ENCODE measurements at places on chromosomes 2 and 18.

DNA sequence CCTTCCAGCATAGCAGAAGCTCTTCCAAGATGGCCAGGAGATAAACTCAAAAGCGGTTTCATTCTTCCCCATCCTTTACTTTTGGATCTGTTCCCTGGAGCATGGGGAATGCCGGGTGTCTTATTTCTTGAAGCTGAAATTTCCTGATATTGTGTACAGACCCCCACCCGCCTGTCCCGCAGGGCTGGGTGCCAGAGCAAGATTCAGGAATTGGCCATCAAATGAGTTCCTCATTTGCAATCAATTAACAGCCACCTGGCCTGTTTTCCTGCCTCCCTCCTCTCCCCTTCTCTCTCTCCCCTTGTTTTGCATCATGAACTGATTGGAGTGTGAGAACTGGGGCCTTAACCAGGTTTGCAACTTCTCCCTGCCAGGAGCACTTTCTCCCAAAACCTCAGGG, 202.1 kb downstream of the SH3RF3 start:
- no peak for DNase-seq

DNA sequence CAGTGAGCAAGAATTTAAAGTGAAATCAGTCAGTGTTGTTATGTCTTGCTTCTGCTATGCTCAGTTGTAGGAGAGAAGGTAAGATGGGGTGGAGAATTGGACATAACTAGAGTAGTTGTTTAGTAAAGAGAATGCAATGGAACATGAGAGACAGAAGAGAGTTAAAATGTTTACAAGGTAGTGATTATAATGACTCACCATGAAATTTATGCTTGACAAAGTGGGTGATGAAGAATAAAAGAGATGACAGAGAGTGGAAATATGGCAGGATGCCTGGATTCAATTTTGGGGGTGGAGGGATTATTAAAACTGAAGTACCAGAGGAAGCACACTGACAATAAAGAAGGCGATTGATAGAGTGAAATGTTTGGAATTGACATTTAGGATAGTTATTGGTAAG, 10.6 kb downstream of the SCG2 start:
- DNase-seq: peak; percentile 78

DNA sequence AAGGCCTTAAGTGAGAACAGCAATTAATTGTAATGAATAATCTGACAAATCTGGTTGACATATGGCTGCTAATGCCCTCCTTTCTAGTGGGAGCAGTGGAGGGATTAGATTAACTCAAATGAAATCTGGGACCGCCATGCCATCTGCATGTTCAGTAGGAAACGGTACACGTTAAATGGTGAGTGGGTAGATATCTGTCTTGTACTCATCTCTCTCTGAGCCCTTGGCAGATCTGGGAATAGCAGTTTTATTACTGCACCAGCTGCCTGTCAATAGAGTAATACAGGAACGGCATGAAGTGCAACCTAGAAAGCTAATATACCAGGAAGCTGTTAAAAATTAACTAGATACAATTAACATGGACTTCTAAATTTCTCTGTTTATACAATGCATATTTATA, 258.8 kb downstream of the GPD2 start:
- no peak for DNase-seq

DNA sequence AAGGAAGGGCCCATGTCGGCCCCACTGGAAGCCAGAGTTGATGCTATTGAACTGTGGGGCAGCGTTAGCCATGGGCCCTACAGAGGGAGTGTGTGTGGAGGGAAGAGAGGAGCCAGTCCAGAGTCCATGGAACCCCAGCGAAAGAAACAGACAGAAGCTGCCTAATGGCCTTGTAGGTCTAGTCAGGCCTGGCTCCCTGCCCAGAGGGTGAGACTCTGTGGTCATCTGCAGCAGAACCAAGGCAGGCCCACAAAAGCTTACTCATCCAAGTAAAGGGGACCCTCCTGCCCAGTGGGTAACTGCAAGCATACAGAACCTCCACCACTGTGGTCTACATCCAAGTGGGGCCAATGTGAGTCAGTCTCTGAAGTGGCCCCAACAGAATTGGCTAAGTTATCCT, 439.8 kb downstream of the TGIF1 start:
- no peak for DNase-seq

DNA sequence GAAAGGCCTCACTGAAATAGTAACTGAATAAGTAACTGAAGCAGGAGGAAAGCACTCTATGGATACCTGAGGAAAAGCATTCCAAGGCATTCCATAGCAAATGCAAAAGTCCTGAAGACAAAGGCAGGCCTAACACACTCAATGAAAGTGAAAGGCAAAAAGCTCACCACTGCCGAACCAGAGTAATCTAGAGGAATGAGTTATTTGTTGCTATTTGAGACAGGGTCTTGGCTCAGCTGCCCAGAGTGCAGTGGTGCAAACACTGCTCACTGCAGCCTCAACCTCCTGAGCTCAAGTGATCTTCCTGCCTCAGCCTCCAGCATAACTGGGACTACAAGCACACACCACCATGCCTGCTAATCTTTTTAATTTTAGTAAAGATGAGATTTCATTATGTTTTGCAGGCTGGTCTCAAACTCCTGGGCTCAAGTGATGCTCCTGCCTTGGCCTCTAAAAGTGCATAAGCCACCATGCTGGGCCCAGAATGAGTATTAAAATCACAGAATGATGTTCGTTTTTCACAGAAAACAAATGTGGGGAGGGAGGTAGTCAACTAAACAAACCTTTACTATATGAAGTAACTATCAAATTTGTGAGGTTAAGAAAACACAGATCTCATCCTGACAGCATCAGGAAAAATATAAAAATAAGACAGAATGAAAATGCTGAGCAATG, 17.9 kb downstream of the PIAS2 start:
- no peak for DNase-seq

GRCh38 chr2:179595284-179595683, 266.1 kb downstream of the ZNF385B start:
- no peak for DNase-seq

DNA sequence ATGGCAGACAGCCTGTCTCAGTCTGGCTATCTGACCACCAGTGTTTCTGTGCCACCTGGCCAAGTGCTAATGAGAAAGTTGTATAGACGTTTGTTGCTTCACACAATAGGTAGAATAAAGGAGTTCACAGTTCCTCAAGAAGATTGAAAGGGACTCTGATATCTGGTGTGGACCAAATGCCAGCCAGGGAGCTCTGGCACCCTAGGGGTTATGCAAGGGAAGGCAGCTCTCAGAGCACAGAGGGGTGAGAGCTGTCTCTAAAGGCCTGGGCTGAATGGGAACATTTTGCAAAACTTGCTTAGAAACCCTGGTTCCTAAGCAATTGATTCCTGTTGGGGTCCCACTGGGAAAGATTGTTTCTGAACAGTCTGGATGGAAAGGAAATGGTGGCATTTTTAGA, 553.8 kb downstream of the EPHA4 start:
- no peak for DNase-seq

- no peak for DNase-seq
These were observed 20.7 kb upstream of the NT5DC4 start for GRCh38 chr2:112699984-112700667.

DNA sequence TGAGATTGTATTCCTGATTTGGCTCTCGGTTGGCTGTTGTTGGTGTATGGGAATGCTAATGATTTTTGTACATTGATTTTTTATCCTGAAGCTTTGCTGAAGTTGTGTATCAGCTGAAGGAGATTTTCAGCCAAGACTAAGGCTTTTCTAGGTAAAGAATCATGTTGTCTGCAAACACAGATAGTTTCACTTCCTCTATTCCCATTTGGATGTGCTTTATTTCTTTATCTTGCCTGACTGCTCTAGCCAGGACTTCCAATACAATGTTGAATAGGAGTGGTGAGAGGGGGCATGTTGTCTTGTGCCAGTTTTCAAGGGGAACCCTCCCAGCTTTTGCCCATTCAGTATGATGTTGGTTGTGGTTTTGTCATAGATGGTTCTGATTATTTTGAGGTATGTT, 90.4 kb downstream of the CYP26B1 start:
- no peak for DNase-seq

DNA sequence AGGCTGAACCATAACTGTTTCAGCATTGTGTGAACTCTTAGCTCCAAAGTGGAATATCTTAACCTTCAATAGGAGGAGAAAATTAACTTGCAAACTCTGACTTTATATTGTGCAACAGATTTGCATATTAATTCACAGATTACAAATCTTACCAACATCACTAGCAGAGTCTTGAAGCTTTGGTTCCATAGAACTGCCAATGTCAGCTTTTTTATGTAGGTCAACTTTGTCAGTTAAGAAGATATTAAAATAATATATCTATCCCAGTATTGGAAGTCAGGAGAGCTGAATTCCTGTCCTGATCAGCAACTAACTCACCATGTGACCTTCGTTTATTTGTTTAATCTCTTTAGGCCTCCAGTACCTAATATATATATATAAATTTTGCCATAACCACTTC, 121.8 kb downstream of the EPHA4 start:
- no peak for DNase-seq

- no peak for DNase-seq
These were observed 83.0 kb downstream of the ACSL3 start for GRCh38 chr2:222943820-222944219.

- DNase-seq: no peak
These were observed 39.1 kb upstream of the DTNB start for GRCh38 chr2:25712455-25712854.

GRCh38 chr2:32963941-32964340, 17.2 kb downstream of the LTBP1 start:
- DNase-seq: no peak

DNA sequence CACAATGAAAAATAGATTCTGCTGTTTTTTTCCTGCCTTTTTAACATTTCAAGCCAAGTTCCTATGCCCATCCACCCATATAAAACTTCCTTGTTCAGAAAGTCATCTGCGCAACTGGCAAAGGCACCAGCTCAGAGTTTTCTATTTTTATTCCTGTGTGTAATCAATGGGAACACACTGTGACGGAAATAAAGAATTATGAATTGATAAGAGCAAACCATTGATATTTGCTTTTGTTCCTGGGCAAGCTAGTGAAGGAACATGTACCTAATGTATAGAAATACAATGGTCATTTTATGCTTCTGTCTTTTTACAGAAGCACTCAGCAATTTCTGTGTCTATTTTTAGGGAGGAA, 30.8 kb upstream of the AAK1 start:
- DNase-seq: no peak

GRCh38 chr2:127382831-127383230, 4.9 kb downstream of the MAP3K2 start:
- no peak for DNase-seq

- DNase-seq: no peak
These were observed 74.7 kb upstream of the ODC1 start for GRCh38 chr2:10522726-10523405.

DNA sequence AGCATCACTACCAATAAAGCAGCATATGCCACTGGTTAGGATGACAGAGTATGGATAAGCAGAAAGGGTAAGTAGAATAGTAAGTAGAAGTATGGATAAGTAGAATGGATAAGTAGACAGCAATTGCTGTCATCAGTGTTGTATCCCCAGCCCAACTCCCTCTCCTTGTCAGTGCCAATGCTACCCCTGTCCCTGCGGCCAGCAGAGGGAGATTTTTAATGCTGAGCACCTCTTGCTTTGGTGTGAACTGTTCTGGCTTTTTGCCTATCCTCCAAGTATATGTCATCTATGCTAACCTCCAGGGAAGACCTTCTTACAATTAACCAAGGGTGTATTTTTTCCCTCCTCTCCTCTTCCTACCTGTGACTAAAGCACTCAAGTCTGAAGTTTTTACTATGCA, 136.7 kb upstream of the SPHKAP start:
- peak; percentile 79 for DNase-seq

GRCh38 chr2:2263196-2263829, 67.8 kb downstream of the MYT1L start:
- peak; percentile 55 for DNase-seq

DNA sequence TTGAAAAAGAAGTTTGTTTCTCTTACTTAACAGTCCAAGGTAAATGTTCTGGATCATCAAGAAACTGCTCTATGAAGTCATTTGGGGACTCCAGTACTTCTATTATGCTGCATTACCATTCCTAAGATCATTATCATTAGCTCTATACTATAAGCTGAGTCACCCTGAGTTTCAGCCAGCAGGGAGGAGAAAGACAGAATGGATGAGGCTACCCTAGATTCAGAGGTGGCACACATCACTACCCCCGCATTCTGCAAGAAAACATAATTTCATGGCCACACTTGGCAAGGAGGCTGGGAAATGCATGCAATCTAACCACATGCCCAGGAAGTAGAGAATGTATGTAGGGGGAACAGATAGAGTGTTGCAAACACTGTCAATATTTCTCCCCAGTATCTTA, 16.6 kb upstream of the LNPK start:
- no peak for DNase-seq

GRCh38 chr2:238286095-238286494, 2.3 kb downstream of the PER2 start:
- DNase-seq: no peak

GRCh38 chr2:191938779-191939178, 91.9 kb upstream of the CAVIN2 start:
- DNase-seq: no peak

DNA sequence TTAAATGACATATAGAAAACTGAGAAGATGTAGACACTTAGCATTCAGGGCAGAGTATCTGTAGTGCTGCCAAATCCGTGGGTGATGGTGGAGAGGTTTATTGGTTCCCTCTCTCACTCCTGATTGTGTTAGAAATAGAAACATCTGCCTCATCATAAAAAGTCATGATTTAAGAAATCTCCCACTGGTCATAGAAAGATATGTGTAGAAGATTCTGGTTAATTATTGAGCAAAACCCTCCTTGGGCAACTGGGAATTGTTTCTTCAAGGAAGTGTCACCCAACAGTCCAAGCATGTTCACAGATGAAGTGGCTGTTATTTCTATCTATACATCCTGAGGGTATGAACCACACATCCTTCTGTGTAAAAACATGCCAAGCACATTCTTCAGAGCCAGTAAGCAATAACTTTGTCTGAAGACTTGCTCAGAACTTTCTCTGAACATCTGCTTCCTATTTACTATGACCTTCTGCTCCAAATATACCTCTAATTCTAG, 33.6 kb upstream of the CHRNA1 start:
- DNase-seq: no peak

GRCh38 chr2:159613091-159613490, 3.3 kb downstream of the BAZ2B start:
- DNase-seq: no peak

DNA sequence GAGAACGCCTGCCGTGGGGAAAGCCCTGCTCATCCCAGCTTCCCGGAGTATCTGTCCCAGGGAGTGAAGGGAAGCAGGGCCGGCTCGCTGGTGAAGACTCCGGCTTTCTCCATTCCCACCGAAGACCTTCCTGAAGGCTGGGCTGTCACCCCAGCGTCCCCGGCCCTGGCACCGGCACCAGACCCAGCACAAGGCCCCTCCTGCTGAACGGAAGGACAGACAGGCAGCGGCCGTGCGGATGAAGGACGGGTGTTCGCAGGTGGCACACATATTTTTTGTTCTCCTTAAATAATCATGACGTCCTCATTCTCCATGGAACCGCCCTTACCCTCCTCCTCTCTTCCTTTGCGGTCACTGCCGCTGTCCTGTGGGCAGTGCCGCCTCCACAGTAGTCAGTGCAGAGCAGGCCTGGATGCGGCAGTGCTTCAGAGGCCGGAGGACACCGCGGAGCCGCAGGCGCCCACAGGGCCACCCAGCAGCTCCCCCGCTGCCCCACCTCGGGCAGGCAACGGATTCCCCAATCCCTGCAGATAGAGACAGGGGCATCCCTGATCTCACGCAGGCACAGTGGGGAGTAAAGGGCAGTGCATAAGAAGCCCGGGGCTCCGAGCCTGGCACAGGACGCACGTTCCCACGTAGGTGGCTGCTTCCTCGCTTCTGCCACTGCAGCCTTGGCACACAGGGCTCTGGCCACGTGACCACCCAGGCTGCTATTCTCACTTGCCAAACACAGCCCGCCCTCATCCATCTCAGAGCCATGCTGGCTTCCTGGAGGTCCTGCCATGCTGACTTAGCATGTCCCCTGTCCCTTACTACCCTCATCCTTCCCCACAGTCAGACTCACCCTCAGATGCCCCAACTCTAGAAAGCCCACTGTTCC, 229.7 kb downstream of the EIPR1 start:
- DNase-seq: no peak
